ENCODE measurements at places on chromosomes 1 and 21. TPM values are rescaled to one million over a fixed set of nuclear protein-coding genes. Genes with fewer than 3 reads are reported as not detected.

The TCEA3 gene
- 4.7 TPM for total RNA-seq

- no peak for DNase-seq
These were observed 12.9 kb upstream of the TTF2 start for GRCh38 chr1:117047271-117047670.

DNA sequence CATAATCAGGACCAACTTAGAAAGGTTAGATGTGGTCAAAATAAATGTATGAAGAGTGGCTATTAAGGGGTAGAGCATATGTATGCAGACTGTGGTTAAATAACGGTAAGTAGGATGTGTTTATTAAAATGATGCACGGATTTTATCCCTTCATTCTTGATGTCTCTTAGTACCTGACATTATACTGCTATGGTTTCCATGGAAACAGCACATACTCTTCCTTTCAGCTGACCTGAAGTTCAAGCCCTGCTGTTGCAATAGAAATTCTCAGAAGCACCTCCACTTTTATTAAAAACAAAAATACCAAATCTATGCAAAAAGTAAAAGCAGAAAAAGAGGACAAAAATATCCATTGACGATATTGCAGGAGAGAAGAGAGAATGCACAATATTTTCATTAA, 381.4 kb downstream of the RWDD3 start:
- no peak for DNase-seq

DNA sequence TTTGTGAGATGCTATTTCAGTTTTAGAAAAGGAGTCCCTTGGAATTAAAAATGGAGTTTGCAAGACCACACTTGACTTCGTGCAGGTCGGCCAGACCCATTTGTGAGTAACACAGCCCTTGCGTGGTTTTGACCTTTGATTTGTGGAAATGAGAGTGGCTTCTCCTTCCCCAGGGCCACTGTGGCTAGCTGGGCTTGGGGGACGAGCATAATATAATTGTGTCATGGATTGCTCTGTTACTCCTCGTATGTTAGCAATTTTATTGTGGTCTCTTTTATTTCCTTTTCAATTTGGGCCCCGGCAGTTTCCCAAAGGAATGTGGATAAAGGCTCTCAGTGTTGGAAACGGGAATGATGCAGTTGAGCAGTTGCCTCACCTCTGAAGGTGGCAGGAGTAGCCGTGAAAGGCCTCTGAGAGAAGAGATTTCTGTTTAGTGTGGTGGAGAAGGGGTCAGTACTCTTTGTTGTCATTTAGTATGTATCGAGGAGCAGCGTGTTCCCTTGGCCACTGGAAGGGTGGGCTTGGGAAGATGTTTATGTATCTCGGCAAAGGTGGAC, 194.6 kb downstream of the PBX1 start:
- no peak for DNase-seq

- peak; percentile 21 for DNase-seq
These were observed 7.3 kb downstream of the B3GALT2 start for GRCh38 chr1:193179094-193179493.

DNA sequence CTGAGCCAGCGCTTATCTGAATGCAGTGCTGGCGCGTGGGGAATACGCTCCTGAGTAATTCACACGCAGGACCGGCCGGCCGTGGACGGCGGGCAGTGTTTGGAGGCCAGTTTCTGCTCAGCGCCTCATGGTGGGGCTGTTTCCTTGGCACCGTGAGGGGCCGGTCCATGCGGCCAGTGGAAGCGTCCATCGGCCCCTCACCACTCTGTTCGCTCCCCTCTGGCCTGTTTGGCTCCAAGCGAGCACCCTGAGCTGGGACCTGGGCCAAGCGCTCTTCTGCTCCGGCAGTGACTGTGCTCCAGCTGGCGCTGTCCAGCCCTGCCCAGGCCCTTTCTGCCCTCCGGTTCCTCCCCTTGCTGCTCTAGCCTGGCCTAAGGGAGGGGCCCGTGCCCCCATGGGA, 16.3 kb upstream of the PLCH2 start:
- peak; percentile 88 for DNase-seq

GRCh38 chr1:55337801-55338447, 122.8 kb upstream of the USP24 start:
- DNase-seq: no peak

The INKA2 gene
- total RNA-seq: 15.9 TPM

The CDC7 gene
- total RNA-seq: 23.2 TPM

DNA sequence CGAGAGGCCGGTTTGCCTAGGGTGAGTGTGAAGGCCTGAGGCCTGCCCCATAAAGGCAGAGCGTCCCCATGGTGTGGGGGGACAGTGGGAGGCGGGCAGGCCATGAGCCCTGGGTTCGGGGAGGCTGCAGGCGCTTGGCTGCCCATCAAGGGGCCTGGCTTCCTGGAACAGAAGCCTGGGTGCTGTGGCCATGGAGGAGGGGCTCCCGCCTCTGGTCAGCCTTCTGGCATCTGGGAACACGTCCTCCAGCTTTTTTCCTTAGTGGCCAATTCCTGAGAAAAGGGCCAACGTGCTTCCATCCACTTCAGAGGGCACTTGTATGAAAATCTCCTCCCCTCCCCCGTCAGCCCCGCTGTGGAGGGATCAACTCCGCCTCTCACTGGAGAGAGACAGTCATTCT, 58.7 kb downstream of the PRDM16 start:
- no peak for DNase-seq

- DNase-seq: no peak
These were observed 634.8 kb downstream of the MATN1 start for GRCh38 chr1:30088594-30088993.

The S100A10 gene
- total RNA-seq: 1.8 TPM

The EXO1 gene
- 9.0 TPM for total RNA-seq

- no peak for DNase-seq
These were observed 11.6 kb downstream of the ERG start for GRCh38 chr21:38486706-38487105.

The CFHR1 gene
- total RNA-seq: not detected

- DNase-seq: no peak
These were observed 51.0 kb downstream of the SAMSN1 start for GRCh38 chr21:14495075-14495474.

- no peak for DNase-seq
These were observed 21.7 kb upstream of the LAMC2 start for GRCh38 chr1:183164340-183164739.

- no peak for DNase-seq
These were observed 30.5 kb upstream of the ATF3 start for GRCh38 chr1:212578041-212578440.

The ANKRD35 gene
- 0.73 TPM for total RNA-seq

DNA sequence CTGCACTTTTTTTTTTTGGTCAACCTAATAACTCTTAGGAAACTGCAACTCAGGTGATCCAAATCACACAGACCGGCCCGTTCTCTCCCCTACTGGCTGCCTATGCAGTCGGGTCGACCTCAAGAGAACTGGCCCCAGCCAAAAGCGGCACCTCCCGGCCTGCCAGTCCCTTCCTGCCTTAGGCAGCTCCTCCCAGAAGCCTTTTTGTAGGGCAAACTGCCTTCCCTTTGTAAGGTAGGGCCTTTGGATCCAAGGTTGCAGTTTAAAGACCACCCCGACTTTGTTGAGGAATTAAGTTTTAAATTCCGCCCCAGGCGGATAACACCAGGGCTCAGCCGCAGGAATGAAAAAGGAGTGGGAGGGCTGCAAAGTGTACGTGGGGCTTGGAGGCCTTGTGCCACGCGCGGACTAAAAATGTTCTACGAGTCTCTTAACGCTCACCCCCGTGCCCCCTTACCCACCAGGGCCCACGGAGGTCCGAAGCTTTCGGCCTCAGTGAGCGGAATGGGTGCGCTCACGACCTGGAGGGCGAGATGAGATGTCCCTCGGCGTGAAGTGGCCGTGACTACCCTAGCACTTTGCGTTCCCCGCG, 642 bp upstream of the ST3GAL3 start:
- no peak for DNase-seq

GRCh38 chr21:29506947-29507346, 208.2 kb downstream of the BACH1 start:
- DNase-seq: no peak

The FCER1A gene
- total RNA-seq: not detected

The SLC2A5 gene
- 1.2 TPM for total RNA-seq

DNA sequence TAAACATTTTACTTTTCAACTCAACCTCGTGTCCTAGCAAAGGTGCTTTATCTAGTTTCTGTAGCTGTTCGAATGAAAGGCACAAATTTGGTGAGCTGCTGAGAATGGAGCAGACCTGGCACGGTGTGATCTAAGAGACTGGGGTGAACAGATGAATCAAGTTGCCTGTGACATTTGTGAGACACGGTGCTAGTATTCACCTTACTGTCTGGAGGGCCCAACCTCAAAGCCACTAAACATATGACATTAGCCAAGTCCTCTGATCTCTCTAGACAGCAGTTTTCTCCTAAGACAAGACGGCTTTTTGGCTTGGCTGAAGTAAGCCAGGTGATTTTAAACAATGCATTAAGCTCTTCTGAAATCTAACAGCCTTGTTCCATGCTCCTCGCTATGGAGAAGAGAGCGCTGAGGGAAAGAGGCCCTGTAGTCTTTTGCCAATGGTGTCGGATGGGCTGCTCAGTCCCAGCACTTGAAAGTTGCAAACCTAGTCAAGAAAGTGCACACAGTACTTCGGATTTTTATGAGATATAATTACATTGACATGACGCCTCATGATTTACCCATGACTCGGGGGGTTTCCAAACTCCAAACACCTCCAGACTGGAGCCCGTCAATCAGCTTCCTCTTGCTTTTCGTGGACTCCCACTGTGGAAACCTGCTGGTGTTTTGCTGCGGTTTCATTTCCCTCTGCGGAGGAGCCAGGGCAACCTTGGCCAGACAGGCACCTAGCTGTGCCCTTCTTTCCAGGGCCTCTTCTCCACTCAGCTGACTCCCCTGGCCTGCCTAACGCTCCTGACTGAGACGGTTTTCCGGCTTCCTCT, 794 bp upstream of the TOR3A start:
- no peak for DNase-seq

- DNase-seq: no peak
These were observed 1583.3 kb downstream of the MRPL39 start for GRCh38 chr21:24023936-24024335.

DNA sequence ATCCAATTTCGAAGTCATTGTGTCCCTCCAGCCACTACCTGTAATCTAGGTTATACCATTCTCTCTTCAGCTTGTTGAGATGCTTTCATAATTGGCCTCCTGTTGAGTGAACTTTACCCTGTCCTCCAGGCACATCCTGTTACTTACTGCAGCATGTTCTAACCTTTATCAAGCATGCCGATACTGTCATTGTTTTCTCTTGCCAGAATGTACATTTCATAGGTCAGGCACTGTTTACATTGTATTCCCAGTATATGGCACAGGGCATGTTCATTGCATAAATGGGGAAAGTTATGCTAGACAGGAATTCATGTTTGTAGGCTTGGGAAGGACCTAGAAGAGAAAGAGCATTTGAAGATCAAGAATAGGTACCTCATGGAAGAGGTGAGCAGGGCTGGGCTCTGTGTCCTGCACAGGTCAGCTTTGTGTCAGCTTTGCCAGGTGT, 10.2 kb downstream of the CXADR start:
- no peak for DNase-seq

GRCh38 chr1:156050376-156050775, 3.2 kb downstream of the UBQLN4 start:
- no peak for DNase-seq

- no peak for DNase-seq
These were observed 17.6 kb downstream of the GALNT2 start for GRCh38 chr1:230084408-230085177.

The RXFP4 gene
- total RNA-seq: not detected

The KCNJ10 gene
- total RNA-seq: 3.4 TPM

All from cerebellum (tissue), 4 donors.